ENCODE measurements at places on chromosomes 5 and 9.
A peak's percentile ranks its signal among the peaks of the same experiment; 100 is the strongest.

DNA sequence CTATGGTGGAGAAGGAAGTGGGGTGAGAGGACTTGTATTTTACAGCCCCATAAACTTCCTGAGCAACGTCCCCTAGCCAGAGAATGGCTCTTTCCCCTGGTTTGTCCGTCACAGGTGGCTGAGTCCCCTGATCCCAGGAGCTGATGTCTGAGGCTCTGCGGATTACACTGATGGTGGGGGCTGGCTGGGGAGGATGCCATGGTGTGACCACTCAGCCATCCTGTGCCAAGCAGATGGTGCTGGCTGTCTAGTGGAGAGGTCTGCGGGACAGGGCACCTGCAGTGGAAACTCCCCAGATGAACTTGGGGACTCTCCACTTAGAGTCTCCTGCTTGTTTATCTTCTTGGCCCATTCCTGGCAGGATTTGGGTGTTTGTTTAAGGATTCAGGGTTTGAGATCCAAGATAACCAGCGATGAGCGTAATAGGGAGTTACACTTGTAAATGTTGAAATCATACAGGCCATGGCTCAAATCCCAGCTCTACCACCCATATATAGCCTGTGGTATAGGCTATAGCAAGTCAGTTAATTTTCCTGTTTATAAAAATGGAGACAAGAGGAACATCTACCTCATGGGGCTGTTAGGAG lies 4.7 kb upstream of the PTGS1 start:
- no peak for DNase-seq

DNA sequence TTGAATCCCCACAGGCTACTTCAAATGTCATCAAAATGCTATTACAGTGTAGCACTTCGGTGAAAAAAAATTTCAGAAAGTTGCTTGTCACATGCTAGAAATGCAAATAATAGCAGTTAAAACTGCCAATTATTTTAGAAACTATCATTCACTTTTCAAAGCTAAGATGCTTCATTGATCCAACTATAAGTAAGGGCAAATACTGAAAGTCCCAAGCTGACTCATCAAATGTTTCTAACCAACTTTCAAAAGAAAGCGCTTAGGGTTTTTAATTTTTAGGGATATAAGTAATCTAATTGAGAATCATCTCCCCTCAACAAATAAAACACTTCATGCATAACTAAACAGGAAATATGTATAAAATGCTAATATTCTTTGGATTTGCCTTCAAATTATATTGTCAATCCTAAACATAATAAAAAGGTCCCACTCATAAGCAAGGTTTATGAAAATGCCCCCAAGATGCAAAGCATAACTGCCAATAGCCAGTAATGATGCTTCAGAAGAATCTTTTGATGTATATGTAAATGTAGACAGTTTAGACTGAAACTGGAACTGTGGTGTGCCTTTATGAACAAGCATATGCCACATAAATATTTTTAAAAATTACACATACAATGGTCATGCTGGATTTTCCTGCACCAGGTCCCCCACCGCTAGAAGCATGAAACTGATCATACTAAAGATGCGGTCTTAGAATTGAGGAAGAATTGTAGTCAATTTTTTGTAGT lies 12.2 kb downstream of the ACTL7A start:
- DNase-seq: no peak

DNA sequence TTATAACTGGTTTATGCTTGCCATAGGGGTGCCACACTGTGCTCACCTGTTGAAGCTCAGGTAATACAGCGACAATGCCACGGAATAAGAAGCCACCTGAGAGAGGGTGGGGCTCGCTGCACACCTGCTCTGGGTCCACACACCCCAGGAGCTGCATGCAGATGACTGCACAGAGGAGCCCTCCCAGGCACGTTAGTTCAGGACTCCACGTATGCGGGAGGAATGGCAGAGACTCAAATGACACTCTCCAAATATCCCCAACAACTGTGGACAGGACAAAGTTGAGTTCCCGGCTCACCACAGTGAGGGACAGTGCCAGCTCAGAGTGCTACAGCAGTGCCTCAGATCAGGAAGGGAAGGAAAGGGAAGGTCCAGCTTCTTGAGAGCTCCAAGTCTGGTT lies 5.8 kb upstream of the FCN1 start:
- no peak for DNase-seq

DNA sequence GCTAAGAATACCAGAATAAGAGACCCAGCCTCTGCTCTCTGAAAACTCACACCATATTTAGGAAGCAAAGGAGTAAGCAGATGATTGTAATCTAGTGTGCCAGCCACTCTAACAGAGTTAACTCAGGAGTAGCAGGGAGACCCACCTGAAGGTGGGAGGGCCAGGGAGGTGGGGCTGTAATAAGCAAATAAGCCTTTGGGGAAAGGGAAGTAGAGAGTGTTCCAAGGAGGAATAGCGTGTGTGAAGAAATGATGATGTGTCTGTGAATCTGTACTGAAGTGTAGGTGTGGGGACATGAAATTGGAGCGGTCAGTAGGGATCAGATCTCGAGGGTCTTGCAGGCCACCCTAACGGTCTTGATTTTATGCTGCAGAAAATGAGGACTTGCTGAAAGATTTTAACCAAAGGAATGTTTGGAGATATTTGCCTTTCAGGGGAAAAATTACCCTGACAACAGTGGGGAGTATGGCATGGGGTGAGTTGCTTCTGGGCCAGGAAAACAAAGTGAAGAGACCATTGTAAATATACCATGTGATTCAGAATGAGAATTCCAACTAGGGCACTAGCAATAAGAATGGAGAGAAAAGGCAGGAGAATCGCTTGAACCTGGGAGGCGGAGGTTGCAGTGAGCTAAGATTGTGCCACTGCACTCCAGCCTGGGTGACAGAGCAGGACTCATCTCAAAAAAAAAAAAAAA lies 44.1 kb upstream of the FSD1L start:
- DNase-seq: no peak

DNA sequence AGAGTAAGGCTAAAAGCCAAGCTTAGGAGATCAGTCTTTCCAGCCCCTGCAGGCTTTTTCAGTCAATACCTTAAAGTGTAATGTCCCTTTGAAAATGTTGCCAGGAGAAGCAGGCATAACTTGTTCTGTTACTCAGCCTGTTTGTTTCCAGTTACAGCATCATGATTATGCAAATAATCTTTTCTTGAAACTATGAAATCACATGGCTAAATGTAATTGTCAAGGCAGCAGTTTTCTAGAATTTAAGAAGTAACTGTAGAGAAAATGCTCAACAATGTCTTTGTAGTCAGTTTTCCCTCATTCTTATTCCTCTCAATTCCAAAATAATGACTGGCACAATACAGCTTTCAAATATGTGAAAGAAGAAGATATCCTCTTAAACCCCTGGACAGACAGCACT lies 1.9 kb upstream of the GPR107 start:
- no peak for DNase-seq

- no peak for DNase-seq
Observed at GRCh38 chr5:59158165-59158564, 575.3 kb downstream of the RAB3C start.

- DNase-seq: no peak
Observed at GRCh38 chr5:39249564-39250274, 30.4 kb upstream of the FYB1 start.

DNA sequence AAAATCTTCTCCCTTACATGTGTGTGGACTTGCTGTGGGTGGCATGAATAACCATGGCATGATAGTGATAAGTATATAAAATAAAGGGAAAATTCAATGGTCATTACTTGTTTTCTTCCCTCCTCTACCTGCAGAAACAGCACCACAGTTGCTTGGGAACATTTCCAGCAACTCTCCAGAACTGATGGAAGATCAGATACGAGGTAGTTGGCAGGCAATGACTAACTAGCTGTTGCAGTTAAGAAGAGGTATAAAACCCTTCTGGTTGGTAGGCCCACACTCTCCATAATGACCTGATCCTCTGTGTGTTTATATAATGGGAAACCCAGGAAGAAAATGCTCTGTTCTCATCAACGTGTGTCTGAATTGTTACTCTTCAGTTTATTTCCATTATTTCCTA lies 185.9 kb downstream of the SYK start:
- DNase-seq: no peak

DNA sequence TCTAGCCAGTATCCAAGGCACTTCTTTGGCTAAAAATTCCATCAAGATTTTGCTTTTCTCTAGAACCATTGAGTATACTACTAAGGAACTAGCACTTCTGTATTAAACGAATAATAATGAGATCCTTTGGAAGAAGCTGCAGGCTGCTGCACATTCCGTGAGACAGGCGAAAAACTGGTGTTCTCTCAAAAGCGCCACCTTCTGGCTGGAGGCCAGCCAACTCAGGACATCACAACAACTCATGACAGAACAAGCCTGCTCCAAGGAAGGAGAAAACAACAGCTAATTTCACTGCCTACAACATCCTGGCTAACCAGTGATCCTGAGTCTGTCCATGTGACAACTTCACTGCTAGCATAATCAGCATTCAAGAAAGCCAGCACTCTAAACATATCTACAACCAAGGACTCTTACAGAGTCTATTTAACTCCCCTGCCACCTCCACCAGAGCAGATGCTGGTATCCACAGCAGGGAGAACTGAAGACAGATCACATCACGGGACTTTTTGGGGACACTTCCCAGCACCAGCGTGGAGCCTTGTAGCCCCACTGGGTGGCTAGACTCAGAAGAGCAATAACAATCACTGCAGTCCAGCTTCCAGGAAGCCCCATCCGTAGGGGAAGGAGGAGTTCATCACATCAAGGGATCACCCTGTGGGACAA lies 150.5 kb downstream of the YTHDC2 start:
- peak; percentile 7 for DNase-seq

GRCh38 chr5:154860123-154860522 lies 1.7 kb downstream of the CNOT8 start:
- DNase-seq: peak; percentile 38

GRCh38 chr5:150291388-150292385 lies 2.1 kb upstream of the CAMK2A start:
- no peak for DNase-seq

DNA sequence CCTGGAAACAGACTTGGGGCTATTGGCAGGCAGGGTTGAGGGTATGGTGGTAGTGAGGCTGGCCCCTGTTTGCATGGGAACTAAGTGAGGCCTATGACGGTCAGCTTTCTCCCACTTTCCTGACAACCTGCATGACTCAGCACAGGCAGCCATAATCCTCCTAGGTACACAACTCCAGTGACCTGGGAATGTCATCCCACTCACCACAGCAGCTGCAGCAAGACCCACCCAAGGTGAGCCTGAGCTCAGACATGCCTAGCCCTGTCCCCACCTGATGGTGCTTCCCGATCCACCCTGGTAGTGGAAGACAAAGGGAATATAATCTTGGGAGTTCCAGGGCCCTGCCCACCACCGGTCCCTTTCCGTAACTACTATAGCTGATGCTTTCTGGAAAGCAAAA lies 178.7 kb downstream of the NDUFS4 start:
- no peak for DNase-seq

DNA sequence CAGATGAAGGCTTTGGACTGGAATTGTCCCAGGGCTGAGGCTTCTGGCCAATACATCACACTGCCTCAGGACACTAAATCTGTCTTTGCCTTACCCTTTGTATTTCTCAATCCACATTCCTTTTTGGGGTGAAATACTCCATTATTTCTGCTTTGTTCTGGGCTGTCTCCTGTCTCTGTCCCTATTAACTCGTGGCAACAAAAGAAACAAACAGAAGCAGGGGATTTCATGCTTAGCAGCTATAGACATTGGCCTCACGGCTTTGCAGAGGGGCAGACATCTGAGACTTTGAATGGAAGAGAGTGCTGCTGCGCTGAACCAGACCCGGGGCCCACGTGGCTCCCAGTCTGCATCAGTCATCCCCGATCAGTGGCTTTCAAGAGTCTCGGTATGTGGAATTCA lies 129.7 kb downstream of the ARL15 start:
- DNase-seq: peak; percentile 68
